ENCODE measurements at places on chromosomes 7 and 10.
A peak's percentile ranks its signal among the peaks of the same experiment; 100 is the strongest.

- no peak overlapping the region for H3K4me3 ChIP-seq
- peaks cover 9% of the 10 kb centered on the region for H3K4me1 ChIP-seq
- H3K36me3 ChIP-seq = no peaks in the 10 kb centered on the region
- peak; percentile 67 for DNase-seq
These were observed 202.1 kb downstream of the TNS3 start for GRCh38 chr7:47379629-47380324.

DNA sequence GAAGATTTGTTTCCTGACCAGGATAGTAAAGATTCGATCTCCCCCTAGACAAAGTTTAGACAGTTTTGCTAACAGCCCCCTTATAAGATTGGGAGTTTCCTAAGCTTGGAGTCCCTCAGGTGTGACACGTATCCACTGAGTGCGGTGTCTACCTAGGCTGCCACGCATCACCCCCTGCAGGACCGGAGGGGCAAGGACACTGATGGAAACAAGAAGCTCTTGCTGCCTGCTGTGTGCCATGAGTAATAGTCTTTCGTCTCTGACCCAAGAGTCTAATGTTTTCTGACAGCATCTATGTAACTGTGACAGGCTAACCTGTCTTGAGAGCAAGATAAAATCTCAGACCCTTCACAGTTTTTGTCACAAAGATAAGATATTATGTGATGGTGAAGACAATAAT lies 173.5 kb downstream of the SEMA3E start:
- peak; percentile 88 for DNase-seq
- H3K4me3 ChIP-seq = no peak overlapping the region
- no peak overlapping the region for H3K27ac ChIP-seq
- H3K36me3 ChIP-seq = no peaks in the 10 kb centered on the region

DNA sequence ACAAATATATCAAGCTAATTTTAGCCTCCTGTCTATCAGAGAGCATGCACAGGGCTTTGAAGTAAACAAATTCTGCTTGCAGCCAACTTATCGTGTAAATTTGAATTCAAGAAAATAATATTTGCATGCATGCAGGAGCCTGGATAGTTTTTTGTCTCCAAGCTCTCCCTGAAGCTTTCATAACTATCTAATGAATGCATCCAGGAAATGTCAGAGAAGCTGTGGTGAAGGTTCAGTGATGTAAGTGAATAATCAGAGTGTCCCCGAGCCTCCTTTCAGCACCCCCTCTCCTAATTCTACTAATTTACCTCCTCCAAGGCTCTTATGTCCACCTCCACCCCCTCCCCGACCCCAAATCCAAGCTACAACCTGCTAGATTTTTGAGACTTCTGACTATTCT lies 172.0 kb upstream of the ZNF32 start:
- H3K27me3 ChIP-seq = no peaks in the 10 kb centered on the region
- H3K27ac ChIP-seq = no peak overlapping the region
- no peak overlapping the region for H3K4me3 ChIP-seq
- H3K4me1 ChIP-seq = no peaks in the 10 kb centered on the region

DNA sequence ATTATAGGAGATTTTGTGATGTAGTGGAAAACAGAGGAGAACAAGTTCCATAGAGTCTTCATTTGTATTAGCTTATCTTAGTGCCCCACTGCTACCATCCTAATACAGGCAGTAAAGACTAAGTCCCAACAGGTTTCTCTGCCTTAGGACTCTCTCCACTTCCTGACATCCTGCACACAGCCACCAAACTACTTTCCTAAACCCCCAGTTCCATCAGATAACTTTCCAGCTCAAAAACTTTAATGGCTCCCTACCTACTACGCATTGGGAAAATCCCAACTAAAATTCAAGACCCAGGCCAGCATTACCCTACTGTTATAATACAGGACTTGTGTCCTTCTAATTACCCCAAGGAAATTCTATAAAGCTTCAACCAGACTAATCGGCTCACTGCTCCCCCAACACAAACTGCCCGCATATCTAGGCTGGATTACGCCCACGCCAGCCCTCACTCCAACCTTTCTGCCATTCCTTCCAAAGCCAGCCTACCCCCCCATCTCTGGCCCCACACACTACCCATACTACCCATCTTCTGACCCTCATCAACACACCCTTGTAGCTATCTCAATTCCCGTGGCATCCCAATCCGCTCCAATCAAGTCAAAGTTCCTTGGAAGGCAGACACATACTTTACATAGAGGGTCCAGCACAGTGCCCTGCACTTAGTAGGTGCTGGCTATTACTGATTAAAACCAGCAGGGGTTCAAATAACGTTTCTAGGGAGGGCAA lies 1.4 kb downstream of the IDE start:
- peak overlapping the region; percentile 61 for H3K4me3 ChIP-seq
- H3K36me3 ChIP-seq = no peaks in the 10 kb centered on the region
- DNase-seq = no peak

DNA sequence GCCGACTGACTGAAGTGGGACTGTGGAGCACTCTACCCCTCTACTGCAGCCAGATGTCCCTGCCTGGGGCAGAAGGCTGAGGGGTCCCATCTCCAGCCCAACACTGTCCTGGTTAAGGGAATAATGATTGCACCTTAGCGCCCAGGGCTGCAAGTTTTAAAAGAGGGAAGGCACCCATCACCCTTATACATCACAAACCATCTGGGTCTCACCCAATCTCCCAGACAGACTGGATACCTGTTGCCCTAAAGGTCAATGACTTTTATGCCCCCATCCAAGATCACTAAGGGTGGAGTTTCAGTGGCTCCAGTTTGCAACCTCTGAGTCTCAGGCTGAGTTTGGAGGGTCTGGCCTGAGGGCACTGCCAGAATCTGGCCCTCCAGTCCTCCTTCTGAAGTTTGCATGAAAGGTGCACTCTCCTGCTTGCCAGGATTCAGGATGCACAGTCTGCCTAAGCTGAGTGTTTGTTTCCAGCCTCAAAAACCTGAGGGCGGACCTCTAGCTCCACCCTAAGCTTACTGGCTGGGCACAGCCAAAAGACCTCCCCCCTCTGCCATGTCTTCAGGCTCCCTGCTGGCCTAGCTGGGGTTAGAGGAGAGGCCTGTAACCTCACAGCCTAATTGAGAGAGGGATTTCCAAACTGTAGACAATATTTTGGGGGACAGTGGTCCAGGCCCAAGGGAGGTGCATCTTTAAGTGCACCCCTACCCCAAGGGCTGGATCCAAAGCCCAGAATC lies 2.5 kb upstream of the EMX2 start:
- no peak overlapping the region for H3K27ac ChIP-seq
- peaks cover 2% of the 10 kb centered on the region for H3K4me1 ChIP-seq
- peaks cover 74% of the 10 kb centered on the region for H3K27me3 ChIP-seq
- no peaks in the 10 kb centered on the region for H3K36me3 ChIP-seq
- peak; percentile 12 for DNase-seq

- H3K4me1 ChIP-seq = no peaks in the 10 kb centered on the region
- no peaks in the 10 kb centered on the region for H3K27me3 ChIP-seq
- no peaks in the 10 kb centered on the region for H3K36me3 ChIP-seq
- no peak overlapping the region for H3K4me3 ChIP-seq
- DNase-seq = no peak
- H3K27ac ChIP-seq = no peak overlapping the region
These were observed 609.0 kb upstream of the DPP6 start for GRCh38 chr7:153443032-153443701.
